ENCODE measurements at places on chromosomes 3 and 15. TPM values are rescaled to one million over a fixed set of nuclear protein-coding genes. Genes with fewer than 3 reads are reported as not detected.

DNA sequence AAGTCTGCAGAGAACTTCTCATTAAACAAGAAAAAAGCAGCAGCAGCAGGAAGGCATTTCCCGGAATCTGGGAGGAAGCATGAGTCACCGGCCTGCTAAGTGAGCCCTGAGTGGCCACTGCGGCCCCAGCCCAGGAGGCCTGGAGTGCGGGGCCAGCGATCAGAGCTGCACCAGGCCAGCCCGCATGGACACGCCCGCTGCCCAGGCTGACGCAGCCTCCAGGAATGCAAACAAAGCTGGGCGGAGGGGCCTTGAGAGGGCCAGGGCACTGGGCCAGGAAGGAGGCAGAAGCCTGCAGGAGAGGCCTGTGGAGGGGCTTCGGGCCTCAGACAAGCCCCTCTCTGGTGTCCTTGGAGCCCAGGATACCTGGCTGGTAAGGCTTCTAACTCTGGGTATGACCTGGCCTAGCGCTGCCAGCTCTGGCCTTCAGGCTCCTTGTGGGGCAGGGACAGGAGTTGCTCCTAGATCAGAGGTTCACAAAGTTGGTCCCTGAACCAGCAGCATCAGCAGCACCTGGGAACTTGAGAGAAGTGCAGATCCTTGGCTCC lies 101.2 kb downstream of the SMAD6 start:
- H3K36me3 ChIP-seq = no peaks in the 10 kb centered on the region
- peak overlapping the region; percentile 38 for H3K27ac ChIP-seq
- no peak overlapping the region for H3K4me3 ChIP-seq

GRCh38 chr3:39408493-39409372 lies 2.2 kb downstream of the RPSA start:
- H3K27me3 ChIP-seq = no peaks in the 10 kb centered on the region
- no peaks in the 10 kb centered on the region for H3K36me3 ChIP-seq
- no peak overlapping the region for H3K27ac ChIP-seq
- no peak for DNase-seq
- peaks cover 5% of the 10 kb centered on the region for H3K4me1 ChIP-seq

KY gene
- total RNA-seq = 0.71 TPM

DNA sequence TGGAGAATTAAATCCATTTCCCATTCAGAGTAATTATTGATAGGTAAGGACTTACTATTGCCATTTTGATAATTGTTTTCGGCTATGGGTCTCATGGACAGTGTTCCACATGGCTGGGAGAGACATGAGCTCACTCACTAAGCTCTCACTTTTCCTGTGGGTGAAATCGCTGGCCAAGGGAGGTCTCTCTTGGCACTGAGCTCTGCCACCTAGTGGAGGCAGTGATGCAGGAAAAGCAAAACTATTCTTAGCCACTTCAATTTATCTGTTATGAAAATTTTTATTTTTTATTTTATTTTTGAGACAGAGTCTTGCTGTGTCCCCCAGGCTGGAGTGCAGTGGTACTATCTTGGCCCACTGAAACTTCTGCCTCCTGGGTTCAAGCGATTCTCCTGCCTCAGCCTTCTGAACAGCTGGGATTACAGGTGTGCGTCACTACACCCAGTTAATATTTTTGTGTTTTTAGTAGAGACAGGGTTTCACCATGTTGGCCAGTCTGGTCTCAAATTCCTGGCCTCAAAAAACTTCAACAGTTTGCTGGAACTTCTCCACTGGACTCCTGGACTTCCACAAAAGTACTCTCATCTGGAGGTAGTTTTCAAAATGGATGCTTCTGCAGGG lies 4.7 kb upstream of the RNF13 start:
- H3K27me3 ChIP-seq = no peaks in the 10 kb centered on the region
- H3K36me3 ChIP-seq = no peaks in the 10 kb centered on the region
- no peak overlapping the region for H3K27ac ChIP-seq
- no peaks in the 10 kb centered on the region for H3K4me1 ChIP-seq
- peak; percentile 85 for DNase-seq
- H3K4me3 ChIP-seq = no peak overlapping the region

DNA sequence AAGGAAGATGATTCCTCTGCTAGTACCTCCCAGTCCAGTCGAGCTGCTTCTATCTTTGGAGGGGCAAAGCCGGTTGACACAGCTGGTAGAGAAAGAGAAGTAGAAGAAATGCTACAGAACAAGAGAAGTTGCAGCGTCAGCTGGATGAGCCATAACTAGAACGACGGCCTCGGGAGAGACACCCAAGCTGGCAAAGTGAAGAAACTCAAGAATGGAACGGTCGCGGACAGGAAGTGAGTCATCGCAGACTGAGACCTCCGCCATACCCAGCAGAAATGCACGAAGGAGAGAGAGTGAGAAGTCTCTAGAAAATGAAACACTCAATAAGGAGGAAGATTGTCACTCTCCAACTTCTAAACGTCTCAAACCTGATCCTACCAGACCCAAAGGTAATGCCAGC lies 19.0 kb upstream of the PARP14 start:
- H3K4me1 ChIP-seq = no peaks in the 10 kb centered on the region
- H3K27ac ChIP-seq = no peak overlapping the region
- H3K4me3 ChIP-seq = peak overlapping the region; percentile 19

- no peaks in the 10 kb centered on the region for H3K27me3 ChIP-seq
- no peak overlapping the region for H3K4me3 ChIP-seq
- H3K4me1 ChIP-seq = no peaks in the 10 kb centered on the region
- no peak overlapping the region for H3K27ac ChIP-seq
- no peaks in the 10 kb centered on the region for H3K36me3 ChIP-seq
Measured at GRCh38 chr15:53789654-53790375, 30.4 kb upstream of the WDR72 start.

GRCh38 chr3:98545940-98546339 lies 14.2 kb downstream of the GPR15 start:
- H3K27ac ChIP-seq = no peak overlapping the region
- DNase-seq = no peak
- no peak overlapping the region for H3K4me3 ChIP-seq
- no peaks in the 10 kb centered on the region for H3K27me3 ChIP-seq

- DNase-seq = peak; percentile 80
- H3K4me3 ChIP-seq = no peak overlapping the region
- H3K4me1 ChIP-seq = peaks cover 8% of the 10 kb centered on the region
- H3K27me3 ChIP-seq = no peaks in the 10 kb centered on the region
- no peaks in the 10 kb centered on the region for H3K36me3 ChIP-seq
Measured at GRCh38 chr3:149512073-149512782, 37.7 kb downstream of the TM4SF4 start.

DNA sequence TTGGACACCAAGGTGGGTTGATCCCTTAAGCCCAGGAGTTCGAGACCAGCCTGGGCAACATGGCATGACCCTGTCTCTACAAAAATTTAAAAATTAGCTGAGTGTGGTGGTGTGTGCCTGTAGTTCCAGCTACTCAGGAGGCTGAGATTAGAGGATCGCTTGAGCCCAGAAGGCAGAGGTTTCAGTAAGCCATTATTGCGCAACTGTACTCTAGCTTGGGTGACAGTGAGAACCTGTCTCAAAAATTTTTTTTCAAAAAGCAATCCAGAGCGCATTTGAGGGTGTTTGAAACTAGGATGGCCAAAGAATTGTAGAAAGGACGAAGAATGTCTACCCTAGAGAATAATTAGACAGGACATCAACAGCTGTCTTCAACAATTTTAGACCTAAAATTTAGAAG lies 103.4 kb downstream of the STAC start:
- no peaks in the 10 kb centered on the region for H3K4me1 ChIP-seq
- H3K27ac ChIP-seq = no peak overlapping the region
- no peak for DNase-seq
- H3K4me3 ChIP-seq = no peak overlapping the region
- H3K36me3 ChIP-seq = no peaks in the 10 kb centered on the region
- H3K27me3 ChIP-seq = no peaks in the 10 kb centered on the region
